ENCODE measurements at places on chromosomes 4 and X.

DNA sequence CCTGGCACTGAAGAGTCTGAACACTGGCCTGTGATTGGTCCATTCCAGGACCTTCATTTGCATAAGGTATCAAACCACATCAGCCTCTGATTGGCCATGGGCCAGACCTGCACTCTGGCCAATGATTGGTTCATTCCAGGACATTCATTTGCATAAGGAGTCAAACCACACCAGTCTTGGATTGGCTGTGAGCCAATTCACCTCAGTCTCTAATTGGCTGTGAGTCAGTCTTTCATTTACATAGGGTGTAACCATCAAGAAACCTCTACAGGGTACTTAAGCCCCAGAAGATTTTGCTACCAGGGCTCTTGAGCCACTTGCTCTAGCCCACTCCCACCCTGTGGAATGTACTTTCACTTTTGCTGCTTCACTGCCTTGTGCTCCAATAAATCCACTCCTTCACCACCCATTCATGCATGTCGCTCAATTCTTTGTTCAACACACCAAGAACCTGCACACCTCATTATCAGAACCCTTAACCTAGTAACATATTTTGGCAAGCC is 14.2 kb upstream of the HERC5 start:
- peak; percentile 63 for DNase-seq

DNA sequence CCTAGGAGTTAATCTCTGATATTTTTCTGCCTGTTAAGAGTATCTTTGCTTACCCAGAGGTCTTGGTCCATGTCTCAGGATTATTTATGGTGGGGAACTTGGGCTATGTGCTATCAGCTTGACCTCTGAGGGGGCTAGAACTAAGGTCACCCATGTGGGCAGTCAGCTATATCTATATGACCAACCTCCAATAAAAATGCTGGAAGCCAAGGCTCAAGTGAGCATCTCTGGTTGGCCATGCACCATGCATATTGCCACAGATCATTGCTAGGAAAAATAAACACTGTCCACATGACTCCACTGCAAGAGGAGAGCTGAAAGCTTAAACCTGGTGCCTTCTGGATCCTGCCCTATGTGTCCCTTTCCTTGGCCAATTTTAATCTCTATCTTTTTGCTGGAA is 196.5 kb upstream of the SLC7A11 start:
- DNase-seq: no peak

DNA sequence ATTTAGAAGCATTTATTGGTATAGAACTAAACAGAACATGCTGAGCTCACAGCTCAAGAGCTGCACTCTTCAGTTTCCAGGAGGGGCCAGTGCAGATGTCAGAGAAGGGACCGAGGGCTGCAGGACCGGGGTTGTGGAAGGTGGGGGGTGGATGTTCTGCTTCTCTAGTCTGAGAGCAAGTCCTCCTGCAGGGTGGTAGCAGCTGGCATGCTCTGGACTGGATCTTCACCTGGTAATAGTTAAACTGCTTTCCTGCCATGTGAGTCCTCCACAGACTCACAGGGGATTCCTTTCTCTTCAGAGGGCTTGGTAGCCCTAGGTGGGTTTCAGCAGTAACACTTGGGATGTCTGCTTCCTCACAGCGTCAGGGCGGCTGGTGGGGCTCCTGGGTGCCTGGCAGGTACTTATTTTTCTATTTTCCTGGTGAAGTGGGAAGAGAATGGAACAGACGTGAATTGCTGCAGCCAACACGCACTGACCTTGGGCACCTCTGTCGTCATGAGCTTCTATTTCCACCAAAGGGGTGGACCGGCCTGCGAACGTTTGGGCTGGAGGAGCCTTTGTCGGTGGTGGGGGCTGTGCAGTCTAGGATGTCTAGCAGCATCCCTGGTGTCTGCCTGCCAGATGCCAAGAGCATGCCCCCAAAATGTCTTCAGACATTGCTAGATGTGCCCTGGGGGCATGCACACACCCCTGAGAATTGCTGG is 2.5 kb downstream of the MAEA start:
- DNase-seq: no peak

- no peak for DNase-seq
Measured at GRCh38 chrX:7133050-7133440, 14.5 kb upstream of the STS start.

GRCh38 chr4:7206385-7206784 is 14.0 kb downstream of the SORCS2 start:
- peak; percentile 13 for DNase-seq

GRCh38 chrX:39205467-39205866 is 404.2 kb downstream of the MID1IP1 start:
- no peak for DNase-seq

GRCh38 chr4:169269916-169270809 is 593 bp downstream of the SH3RF1 start:
- no peak for DNase-seq

- no peak for DNase-seq
Measured at GRCh38 chrX:47047989-47048388, 30.3 kb upstream of the RGN start.

DNA sequence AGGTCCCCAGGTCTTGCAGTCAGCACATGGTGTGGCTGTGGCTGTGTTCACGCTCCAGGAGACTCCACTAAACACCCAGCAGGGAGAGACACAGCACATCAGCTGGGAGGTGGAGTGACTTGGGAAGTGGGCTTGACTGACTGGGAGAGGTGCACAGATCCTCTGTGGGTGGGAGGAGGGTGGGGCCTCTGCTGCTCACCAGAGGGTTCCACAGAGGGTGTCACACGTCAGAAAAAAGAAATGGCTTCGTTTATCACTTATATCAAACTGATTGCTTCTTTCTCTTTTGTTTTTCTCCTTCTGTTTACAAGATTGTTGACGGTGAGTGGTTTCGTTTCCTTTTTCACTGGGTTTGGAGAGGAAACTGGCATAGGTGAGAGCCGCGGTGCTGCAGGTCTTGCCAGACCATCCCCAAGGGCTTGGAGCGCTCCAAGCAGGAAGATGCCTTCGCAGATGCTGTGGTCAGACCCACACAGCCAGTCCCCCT is 24.8 kb upstream of the FAM193A start:
- no peak for DNase-seq

GRCh38 chr4:123412091-123412505 is 15.5 kb downstream of the SPRY1 start:
- DNase-seq: no peak

- DNase-seq: no peak
Measured at GRCh38 chr4:2823301-2823670, 20.4 kb upstream of the ADD1 start.

GRCh38 chr4:47774079-47774478 is 63.8 kb downstream of the CORIN start:
- no peak for DNase-seq

DNA sequence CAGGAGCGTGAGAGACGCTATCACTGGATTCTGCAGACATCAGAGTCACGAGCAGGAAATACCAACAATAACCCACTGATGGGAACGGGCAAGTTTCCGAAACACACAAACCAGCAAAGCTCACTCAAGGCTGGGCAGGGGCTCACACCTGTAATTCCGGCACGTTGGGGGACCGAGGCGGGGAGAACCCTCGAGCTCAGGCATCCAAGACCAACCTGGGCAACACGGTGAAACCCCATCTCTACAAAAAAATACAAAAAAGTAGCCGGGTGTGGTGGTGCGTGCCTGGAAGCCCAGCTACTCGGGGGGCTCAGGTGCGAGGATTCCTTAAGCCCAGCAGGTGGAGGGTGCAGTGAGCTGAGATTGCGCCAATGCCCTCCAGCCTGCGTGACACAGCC is 17.2 kb upstream of the GTPBP6 start:
- DNase-seq: no peak

- DNase-seq: no peak
Measured at GRCh38 chr4:157265281-157265680, 44.8 kb downstream of the GRIA2 start.

DNA sequence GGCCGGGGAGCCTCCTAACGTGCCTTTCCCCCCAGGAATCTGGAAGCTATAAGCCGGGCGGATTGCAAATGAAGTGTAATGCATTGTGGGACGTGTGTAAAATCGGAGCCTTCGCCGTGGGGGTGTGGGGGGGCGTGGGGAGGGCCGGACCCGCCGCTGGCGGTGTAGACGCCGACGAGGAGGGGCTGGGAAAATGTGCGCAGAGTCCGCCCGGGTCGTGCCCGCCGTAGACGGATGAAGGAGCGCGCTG is 1.3 kb downstream of the STOX2 start:
- DNase-seq: no peak

DNA sequence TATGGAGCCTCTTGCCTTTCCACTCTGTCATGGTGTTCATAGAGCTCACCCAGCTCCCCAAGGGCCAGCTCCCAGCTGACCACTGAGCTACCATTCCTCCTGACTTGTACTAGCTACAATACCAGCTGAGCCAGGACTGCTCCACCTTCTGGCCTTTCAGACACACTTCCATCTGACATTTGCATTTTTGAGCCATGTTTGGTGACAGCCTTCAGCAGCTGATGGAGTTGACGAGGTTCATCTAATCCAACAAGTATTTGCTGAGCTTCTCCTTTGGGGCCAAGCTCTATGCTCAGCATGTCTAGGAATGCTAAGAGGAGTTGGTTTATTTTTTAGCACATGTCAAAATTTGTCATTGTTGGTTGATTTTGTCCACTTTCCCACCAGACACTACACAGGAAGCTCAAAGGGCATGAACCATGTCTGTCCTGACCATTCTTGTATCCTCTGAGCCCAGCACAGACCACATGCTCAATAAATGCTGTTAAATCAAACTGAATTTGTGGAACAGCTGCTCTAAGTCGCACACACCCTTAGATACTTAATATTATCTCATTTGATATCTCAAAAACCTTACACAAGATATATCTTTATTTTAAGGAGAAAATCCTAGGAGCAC is 142.6 kb upstream of the PPARGC1A start:
- DNase-seq: no peak

DNA sequence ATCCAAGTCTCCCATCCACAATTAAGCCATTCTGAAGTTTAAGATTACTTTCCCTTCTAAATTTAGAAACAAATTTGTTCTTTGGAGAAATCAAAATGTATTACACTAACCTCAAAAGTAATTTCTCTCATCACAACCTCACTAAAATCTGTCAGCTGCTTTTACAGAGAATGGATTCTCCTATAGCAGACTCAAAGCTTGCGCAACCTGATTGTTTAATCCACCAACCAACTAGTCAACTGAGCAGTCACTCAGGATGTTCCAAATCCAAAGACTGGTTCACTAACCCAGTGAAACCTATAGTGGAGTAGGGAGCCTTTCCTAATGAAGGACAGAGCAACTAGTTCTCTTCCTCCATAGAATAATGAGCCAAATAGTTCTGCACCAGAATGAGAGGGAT is 44.3 kb downstream of the RCHY1 start:
- no peak for DNase-seq

DNA sequence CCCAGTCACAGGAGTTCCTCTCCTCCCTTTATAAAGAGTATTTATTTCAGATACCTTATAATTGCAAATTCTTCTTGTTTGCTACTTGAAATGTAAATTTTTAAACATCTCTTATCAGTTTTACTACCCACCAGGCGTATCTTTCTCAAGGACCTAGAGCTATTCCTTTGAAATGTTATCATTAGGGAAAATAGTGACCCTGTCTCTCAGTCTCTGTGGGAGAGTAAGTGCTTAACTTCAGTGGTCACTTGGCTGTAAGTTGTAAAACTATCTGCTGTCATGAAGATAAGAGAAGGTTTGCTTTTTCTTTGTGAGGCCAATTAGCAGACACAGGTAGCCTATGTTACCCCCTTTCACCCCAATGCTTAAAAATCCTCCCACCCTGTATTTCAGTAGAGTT is 241.6 kb downstream of the TACR3 start:
- no peak for DNase-seq

- no peak for DNase-seq
Measured at GRCh38 chr4:154566639-154567204, 3.9 kb downstream of the FGB start.

DNA sequence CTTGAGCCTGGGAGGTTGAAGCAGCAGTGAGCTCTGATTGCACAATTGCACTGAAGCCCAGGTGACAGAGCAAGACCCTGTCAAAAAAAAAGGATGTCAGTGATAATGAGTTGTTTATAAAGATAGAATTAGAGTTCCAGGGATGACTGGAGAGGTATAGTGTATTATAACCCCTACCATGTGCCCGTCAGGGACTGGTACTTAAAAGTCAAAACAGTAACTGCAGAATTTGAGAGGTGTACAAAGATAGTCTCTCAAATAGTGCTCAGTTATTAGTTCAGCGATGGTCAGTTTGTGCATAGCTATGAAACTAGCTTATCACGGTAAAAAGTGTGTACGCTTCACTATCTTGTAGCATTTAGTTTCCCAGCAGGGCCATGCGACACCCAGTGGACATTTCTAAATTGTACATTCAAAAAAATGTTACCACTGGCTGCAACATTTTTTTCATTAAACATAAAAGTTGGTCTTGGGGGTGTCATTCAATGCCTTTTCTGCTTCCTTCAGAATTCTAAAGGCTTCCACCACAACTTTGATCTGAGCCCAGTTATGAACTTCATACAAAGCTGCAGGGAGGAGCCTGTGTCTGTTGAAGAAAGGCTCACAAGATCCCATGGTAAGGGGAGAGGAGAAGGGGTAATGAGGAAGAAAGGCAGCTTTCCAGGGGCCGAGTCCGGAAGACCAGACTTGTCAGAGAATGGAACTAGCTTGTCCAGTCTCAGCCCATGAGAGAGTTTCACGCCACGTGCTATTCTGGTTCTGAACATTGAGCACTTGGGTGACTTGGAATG is 9.2 kb upstream of the GYG2 start:
- no peak for DNase-seq

DNA sequence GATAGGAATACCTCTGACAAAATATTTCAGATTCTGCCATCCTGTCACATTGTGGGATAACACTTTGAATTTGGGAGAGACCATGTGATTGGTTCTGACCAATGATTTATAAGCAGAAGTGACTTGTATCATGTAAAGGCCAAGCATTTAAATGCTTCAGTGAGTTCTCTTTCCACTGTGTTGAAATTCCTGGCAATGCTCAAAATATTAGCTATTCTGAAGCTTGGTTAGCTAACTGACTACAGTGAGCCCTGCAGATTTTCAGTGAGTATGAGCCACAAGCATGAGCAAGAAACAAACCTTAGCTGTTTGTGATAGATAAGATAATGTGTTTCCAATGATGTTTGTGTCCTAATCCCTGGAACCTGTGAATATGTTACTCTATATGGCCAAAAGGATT is 562.8 kb upstream of the AADAT start:
- DNase-seq: peak; percentile 7

DNA sequence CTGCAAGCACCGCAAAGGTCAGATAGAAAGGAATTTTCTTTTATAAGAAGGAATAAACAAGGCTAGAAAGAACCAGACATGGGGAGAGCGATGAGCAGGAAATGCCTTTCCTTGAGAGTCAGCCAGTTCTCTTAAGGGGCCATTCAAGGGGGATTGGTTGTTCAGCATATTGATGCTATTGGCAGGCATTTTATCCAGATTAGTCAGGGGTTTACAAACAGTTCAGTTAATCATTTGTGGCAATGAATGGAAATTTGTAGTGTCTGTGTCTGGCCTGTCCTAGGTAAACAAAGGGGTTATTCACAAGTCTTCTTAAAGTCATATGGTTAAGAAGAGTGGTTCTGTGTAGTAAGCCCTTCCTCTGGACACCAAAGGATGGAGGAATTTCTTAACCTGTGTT is 184.7 kb upstream of the FRMPD4 start:
- DNase-seq: peak; percentile 94

Measured in epithelial cell of proximal tubule (primary cell).